ENCODE measurements at places on chromosomes 13 and 19.

GRCh38 chr13:37995092-37995491 lies 125.5 kb upstream of the TRPC4 start:
- no peak for DNase-seq

- DNase-seq: no peak
Observed at GRCh38 chr19:3723883-3724282, 15.7 kb downstream of the TJP3 start.

GRCh38 chr19:48283908-48284307 lies 14.0 kb downstream of the ZNF114 start:
- DNase-seq: peak; percentile 57

- DNase-seq: no peak
Observed at GRCh38 chr19:31985001-31985605, 360.3 kb upstream of the ZNF507 start.

DNA sequence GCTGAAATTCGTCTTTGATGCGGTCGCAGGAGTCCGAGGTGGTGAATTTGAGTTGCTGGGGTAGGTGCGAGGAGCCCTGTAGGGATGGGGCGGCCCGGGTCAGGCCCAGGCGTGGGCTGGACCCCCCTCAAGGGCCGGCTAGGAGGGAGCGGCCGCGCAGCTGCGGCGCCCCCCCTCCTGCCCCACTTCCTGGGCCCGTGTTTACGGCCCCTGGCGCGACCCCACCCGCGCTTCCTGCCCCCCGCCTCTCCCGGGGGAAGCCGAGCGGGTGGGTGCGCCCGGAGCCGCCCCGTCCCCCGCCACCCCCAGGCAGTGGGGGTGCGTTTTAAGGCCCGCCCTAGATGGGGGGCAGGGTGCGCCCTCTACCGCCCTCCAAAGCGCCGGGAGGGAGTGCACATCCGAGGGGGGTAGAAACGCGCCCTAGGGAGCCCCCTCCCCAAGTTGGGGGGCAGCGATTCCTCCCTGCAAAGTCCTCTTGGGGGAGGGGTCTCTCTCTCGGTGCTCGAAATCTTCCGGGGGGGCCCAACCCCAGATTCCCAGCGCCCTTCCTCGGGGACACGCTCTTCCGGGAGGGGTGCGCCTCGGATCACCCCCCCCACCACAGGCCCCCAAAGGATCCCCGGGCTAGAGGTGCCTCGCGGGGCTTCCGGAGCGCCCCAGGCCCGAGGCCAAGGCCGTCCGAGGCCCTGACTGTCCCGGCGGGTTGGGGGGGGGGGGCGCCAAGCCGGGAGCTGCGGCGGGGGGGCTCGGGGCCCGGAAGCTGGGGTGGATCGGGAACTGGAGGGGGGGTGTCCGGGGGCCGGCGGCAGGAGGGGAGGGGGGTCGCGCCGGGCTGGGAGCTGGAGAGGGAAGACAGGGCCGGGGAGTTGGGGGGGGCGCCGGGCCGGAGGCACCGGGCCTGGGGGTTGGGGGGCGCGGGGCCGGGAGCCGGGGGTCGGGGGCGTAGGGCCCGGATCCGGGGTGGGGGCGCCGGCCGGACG lies 823 bp downstream of the TLE5 start:
- DNase-seq: peak; percentile 48

DNA sequence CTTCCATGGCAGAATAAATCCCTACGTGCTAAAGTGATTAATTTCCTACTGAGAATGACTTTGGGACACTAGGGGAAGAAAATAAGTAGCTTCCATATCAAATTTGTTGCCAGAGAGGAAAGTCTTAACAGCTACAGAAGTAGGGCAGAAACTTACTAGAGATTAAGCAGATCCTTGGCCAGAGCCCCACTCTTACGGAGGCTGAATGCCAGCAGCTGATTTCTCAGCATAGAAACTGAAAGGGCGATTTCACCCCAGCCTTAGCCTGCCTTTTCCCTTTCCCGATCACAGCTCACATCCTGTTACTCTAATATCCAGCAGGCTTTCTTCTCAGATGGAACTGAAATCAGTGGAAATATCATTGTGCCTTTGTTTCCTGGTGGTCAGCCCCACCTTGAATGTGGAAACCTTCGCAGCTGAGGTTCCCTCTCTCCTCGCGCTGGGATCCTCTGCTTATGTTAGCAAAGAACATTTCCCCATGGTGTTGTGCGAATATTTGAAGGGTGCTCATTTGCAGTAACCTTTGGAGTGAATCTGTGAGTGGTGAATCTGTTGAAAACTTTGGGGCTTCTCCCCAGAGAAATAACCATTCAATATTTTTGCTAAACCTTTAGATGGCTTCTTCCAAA lies 8.4 kb downstream of the FAM124A start:
- DNase-seq: no peak

GRCh38 chr13:110806636-110807035 lies 93.1 kb downstream of the ING1 start:
- no peak for DNase-seq

DNA sequence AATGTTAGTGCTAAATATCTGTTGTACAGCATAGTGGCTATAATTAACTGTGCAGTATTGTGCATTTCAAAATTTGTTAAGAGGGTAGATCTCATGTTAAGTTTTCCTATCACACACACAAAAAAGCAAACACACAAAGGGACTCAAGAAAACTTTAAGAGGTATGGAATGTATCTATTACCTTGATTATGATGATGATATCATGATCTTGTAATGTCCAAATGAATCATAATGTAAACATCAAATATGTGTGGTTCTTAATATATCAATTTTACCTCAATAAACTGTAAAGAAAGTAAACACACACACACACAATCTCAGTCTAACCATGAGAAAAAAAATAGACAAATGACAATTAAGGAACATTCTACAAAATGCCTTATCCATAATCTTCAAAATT lies 934.6 kb downstream of the SLITRK1 start:
- DNase-seq: no peak

- DNase-seq: no peak
Observed at GRCh38 chr19:38547421-38547820, 70.3 kb downstream of the MAP4K1 start.

DNA sequence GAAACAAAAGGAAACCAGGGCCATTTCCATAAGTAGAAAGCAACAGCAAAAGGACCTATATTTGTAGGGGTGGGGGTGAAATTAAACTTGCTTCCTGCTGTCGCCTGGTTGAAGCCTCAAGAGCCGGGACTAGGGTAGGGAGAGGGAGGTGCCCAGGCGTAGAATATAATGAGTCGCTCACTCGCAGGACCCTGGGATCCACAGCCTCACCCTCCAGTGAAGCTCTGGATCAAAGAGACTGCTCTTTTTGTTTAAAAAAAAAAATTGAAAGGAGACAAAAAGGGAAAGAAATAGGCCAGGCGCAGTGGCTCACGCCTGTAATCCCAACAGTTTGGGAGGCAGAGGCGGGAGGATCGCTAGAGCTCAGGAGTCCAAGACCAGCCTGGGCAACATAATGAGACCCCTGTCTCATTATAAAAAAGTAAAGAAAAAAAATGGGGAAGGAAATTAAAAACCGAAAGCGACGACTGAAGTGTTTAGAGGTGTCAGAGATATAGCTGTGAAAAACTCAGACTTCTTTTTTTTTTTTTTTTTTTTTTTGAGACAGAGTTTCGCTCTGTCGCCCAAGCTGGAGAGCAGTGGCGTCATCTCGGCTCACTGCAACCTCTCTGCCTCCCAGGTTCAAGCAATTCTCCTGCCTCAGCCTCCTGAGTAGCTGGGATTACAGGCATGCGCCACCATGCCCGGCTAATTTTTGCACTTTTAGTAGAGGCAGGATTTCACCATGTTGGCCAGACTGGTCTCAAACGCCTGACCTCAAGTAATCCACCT lies 10.9 kb upstream of the ADGRE5 start:
- DNase-seq: no peak

DNA sequence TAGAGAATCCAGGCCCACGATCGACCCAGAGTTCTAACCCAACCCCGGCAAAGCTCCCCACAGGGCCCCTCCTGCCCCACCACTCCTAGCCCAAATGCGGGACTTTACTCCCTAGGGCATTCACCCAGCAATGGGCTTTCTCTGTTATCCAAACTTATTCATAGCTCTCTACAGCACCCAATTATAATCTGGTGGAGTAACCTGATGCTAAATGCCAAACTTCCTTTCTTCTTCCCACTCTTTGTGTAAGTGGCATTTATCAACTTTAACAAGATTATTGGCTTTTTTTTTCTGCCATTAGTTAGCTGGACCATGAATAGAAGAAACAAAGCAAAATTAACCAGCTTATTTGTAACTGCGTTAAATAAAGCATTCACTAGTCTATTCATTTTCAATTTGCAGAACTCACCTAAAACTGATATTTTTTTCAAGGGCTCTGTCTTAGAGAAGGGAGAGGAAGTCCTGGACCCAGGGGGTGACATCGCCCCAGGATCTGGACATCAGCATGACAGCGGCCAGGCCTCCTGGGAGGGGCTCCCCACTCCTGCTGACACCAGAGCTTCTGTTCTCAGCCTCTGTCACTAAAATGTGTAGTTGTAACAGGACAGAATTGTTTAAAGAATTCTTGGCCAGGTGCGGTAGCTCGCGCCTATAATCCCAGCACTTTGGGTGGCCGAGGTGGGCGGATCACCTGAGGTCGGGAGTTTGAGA lies 1.5 kb downstream of the FAM124A start:
- no peak for DNase-seq

GRCh38 chr19:35268536-35269437 lies at the start of gene USF2:
TSS of gene USF2 (plus strand) at chr19:35268962. CDS start at chr19:35269102, 140 bp downstream.
- peak; percentile 79 for DNase-seq

GRCh38 chr19:5679289-5680083 lies 830 bp downstream of the MICOS13 start:
- no peak for DNase-seq

DNA sequence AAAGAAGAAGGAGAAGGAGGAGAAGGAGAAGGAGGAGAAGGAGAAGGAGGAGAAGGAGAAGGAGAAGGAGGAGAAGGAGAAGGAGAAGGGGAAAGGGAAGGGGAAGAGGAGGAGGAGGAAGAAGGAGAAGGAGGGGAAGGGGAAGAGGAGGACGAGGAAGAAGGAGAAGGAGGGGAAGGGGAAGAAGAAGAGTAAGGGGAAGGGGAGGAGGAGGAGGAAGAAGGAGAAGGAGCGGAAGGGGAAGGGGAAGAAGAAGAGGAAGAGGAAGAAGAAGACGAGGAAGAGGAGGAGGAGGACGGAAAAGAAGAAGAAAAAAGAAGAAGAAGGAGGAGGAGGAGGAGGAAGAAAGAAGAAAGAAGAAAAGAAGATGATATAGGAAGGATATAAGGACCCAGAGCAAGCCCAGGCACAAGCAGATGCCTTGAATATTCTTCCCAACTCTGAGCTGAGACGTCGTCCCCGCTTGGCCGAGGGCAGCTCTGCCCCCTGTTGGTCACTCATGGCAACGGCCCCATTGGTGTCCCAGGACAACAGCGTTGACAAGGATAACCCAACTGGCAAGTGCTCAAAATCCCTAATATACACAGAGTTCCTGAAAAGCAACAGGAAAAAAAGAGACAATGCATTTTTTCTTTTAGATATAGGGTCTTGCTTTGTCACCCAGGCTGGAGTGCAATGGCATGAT lies 30.6 kb upstream of the IGSF23 start:
- DNase-seq: no peak

- no peak for DNase-seq
Observed at GRCh38 chr13:34114581-34114980, 296.6 kb downstream of the RFC3 start.

DNA sequence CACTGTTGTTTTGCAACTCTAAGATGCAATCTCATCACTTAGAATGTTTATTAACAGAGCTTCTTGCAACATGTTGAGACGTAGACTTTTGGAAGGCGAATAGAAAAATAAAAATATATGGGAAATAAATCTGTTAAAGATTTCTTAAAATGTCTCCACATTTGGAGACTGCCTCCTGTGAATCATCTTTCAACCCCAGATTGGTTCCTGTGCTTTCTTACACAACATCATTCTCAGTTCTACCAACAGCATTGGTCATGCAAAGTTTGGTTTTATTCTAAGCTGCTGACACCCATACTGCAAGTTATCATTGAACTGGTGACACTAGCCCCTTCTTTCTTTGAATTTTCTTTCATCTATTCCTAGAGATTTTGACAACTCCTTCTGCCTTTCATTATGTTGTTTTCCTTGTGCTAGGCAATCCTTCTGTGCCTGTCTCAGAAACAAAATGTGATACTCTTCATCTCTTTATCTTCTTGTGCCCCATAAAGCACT lies 1.6 kb upstream of the IGFL3 start:
- DNase-seq: no peak

- DNase-seq: no peak
Observed at GRCh38 chr19:575527-576506, 3.4 kb downstream of the BSG start.

DNA sequence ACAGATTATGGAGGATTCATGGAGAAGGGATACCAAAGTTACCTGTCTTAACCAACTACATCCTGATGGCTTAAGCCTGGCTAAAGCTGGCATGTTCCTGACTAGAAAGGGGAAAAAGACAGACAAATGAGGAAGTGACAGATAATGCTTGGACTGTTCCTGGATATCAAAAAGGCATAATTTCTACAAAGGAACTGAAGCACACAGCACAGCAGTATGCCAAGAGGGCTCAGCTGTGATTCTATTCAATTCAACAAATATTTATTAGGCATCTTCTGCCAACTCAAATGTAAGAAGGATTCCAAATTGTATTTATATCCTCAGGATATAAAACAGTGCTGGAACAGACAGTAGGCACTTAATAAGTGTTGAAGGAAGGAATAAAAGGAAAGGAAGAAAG lies 59.5 kb downstream of the KLF12 start:
- DNase-seq: no peak

DNA sequence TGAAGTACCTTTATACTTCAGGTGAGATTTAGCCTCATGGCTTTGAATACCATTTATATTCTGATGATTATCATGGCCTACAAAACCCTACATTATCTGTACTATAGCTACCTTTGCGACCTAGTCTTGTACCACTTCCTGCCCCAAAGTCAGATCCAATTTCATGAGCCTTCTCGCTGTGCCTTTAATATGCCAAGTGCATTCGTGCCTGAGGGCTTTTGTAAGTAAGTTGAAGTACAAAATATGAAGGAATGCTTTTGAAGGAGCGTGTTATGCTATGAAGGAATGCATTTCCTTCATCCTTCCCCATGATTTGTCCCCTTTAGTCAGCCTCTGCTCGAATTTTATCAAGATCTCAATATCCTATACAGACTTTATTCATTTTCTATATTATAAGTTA lies 9.2 kb upstream of the RASL11A start:
- DNase-seq: no peak

GRCh38 chr19:54254195-54254906 lies 2.7 kb downstream of the LILRB5 start:
- DNase-seq: no peak

- DNase-seq: no peak
Observed at GRCh38 chr13:98246538-98247172, 69.6 kb upstream of the RNF113B start.

DNA sequence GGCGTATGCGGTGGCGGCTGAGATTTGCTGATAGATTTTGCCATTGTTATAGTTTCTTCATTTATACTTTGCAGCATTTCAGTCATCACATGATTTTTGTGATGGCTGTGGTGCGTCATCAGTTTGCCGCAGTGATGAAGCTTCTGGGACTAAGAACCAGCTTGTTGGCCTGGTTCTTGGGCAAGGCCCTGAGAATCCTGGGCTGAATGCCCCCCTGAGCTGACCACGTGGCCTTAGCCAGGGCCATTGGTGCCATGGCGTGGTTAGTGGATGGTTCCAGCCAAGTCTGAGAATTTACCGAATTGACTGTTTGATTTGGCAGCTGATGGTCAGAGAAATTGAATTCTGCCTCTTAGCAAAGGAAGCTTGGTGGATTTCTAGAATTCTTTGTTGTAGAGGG lies 17.8 kb downstream of the GATAD2A start:
- no peak for DNase-seq

GRCh38 chr13:72851678-72852014 lies 69.7 kb downstream of the PIBF1 start:
- no peak for DNase-seq

GRCh38 chr13:52160506-52160905 lies 1.1 kb upstream of the NEK3 start:
- DNase-seq: no peak

- no peak for DNase-seq
Observed at GRCh38 chr19:6717441-6717971, 2.9 kb downstream of the C3 start.
